Fibroblast of villous mesenchyme (primary cell): ENCODE measurements at places on chromosomes 5 and 9.

DNA sequence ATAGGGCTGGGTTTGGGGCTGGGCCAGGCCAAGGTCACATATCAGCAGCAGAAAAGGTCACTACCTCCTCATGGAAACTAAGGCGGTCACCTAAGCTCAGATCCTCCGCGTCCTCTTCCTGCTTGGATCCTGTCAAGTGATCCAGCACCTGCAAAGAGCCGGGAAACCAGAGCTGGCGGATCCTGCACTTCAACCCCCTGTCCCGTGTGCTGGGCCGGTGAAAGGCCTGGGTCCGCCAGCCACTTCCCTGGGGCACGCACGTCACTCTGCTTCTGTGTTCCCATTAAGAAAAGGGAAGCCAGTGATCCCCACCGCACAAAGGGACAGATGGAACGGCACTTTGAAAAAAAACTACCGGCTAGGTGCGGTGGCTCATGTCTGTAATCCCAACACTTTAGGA is 61.3 kb upstream of the STXBP1 start:
- no peak for DNase-seq

- no peak for DNase-seq
Observed at GRCh38 chr9:110559869-110560268, 19.7 kb downstream of the SVEP1 start.

- DNase-seq, result no peak
Observed at GRCh38 chr5:74198156-74198555, 442.4 kb downstream of the ENC1 start.

GRCh38 chr5:115440782-115441451 is 103.7 kb downstream of the FEM1C start:
- no peak for DNase-seq

GRCh38 chr9:127595611-127596010 is 16.5 kb upstream of the STXBP1 start:
- no peak for DNase-seq

- DNase-seq, result no peak
Observed at GRCh38 chr5:171848911-171849520, 63.4 kb downstream of the SMIM23 start.

GRCh38 chr5:15522187-15522520 is 22.2 kb downstream of the FBXL7 start:
- DNase-seq, result no peak

GRCh38 chr9:76245518-76245917 is 148.7 kb downstream of the RFK start:
- DNase-seq, result no peak

DNA sequence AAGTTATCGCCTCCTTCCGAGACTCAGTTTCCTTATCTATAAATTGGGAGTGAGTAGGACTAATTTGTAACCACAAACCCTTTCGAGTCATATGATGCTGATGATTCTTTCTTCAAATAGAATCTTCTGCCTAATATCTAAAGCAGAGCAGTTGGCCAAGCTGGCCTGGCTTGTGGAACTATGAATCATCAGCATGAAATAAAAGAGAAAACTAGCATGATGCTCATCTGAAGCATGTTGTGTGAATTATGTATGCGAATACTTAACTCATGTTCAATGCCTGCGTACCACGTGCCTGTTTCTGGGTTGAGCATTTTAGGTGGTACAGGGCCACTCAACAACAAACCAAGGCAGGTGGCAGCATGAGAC is 15.0 kb upstream of the ORM1 start:
- no peak for DNase-seq

GRCh38 chr5:155091768-155092717 is 78.5 kb downstream of the KIF4B start:
- DNase-seq, result no peak

- DNase-seq, result no peak
Observed at GRCh38 chr5:157290981-157291711, 25.2 kb downstream of the CYFIP2 start.
